Activated CD8-positive, alpha-beta memory T cell treated with anti-CD3 and anti-CD28 coated beads for 1 hour (primary cell): ENCODE measurements at places on chromosomes 7 and 10.

GRCh38 chr10:12056748-12057147 is 12.0 kb upstream of the DHTKD1 start:
- DNase-seq: no peak

GRCh38 chr10:10872035-10872673 is 145.5 kb upstream of the CELF2 start:
- no peak for DNase-seq

- DNase-seq: no peak
These were observed 15.4 kb downstream of the SH2B2 start for GRCh38 chr7:102302025-102302424.

DNA sequence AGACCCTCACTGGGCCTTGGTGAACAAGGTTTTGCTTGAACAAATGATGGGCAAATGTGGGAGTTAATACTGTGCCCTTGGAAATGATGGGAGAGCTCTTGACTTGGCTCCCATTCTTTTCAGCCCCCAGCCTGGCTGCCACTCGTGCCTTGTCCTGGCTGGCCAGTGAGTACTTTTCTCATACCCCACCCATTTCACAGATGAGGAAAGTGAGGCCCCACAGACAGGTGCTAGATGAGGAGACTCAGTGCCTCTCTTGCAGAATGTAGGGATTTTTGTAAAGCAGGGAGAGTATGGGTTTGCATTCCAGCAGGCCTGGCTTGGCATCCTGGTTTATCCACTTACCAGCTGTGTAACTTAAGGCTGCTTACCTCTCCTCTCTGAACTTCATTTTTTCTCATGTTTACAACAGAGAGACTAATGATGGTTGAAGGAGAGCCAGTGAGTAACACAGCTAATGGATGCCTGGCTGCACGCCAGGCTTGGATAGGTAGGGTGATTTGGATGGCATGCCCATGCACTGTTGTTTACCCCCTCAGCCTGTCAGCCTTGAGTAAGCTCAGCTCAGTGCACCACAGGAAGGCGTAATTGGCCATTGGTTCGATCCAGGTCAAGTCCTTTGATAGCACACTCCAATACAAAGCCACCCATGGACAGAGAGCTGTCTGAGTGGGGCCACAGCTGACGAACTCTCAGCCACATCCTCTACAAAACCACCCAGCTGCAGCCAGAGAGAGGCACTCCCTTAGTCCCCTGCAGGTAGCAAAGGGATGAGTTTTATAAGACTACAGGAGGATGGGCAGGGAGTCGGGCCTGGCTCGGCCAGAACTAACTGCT is 436.8 kb downstream of the RPS24 start:
- DNase-seq: no peak

DNA sequence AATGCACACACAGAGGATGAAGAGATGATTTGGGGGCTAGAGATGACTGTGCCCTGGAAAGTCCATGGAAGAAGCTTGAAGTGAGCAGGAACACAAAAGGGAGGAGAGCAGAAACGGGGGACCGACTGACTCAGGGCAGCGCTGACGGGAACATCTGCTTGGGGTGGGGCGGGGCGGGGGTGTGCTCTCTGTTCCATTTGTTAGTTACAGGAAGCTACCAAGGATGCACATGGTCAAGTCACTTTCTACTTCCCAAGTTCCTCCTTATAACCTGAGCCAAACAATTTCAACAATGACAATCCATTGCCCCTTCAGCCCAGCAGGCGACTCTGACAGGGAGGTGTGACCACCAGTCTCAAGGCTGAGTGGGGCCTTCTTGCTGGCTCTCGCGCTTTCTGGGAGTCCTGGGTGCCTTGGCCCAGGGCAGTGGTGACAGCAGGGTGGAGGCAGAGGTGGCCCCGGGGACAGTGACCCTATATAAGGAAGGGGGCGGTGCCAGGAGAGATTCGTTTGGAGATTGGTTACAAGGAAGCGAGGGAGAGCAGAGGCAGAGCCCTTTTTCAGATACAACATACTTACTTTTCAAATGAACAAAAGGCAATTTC is 39.6 kb downstream of the CLEC2L start:
- DNase-seq: no peak

DNA sequence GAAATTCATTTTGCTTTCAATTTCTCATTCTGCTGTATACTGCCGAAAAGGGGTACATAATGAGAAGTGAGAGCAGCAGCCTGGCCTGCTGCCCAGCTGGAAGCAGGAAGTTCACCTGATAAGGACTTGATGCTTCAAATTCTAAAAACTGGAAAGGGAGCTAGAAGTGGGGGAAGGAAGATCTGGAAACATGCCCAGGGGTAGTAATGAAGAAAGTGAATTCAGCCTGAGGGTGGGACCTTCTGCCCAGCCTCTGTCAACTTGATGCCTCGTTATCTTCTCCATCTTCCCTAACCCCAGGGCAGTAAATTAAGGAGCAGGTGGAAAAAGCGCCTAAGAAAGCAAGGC is 69.4 kb downstream of the ARMH3 start:
- DNase-seq: no peak

DNA sequence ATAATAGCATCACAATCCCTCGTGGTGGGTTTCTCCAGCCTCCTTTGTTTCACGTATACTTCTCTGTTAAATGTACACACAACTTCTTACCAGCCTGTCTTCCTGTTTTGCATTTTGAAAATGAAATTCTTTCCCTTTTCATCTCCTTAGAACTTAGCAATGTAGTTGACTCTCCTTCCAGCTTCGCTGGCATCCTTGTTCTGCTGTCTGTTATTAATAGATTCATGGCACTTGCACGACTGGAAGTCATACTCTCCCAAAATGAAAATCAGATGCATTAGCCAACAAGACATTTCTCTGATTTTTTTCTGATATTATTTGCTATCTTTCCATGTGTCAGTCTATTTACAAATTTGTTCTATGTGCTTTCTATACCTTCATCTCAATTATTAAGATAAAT is 3.0 kb upstream of the CREB3L2 start:
- DNase-seq: no peak

DNA sequence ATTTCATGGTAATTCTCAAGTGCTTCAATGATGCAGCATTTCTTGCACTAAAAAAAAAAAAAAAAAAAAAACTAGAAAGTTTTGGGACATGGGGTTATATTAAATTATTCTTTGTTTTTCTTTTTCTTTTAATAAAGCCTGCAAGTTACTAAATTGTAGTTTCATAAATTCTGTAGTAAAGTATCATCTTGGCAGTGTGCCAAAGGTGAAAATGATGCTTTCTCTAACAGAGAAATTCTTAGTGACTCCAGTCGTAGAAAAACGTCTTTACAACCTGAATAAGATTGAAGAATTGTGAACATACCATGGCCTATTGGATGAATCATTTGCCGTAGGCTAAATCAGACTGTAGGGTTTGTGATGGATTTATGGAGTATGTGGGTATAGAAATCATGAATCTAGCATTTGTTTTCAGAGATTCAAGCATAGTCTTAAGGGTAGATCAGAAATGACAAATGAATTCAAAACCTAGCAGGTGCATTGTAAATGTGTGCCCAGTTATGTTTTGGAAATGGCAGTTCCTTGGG is 27.1 kb downstream of the RBM17 start:
- no peak for DNase-seq

GRCh38 chr10:73785721-73786511 is 510 bp downstream of the ZSWIM8 start:
- no peak for DNase-seq

- no peak for DNase-seq
These were observed 271.1 kb downstream of the ADARB2 start for GRCh38 chr10:1465993-1466764.

GRCh38 chr7:154848464-154848863 is 154.5 kb downstream of the PAXIP1 start:
- DNase-seq: no peak

GRCh38 chr7:46847126-46847525 is 734.8 kb downstream of the TNS3 start:
- DNase-seq: no peak

- DNase-seq: no peak
These were observed 156.4 kb downstream of the PRPF18 start for GRCh38 chr10:13743101-13743693.

- no peak for DNase-seq
These were observed 104.8 kb downstream of the PPP1R3C start for GRCh38 chr10:91528080-91528479.

GRCh38 chr7:28224675-28225074 is 44.1 kb upstream of the JAZF1 start:
- DNase-seq: no peak

DNA sequence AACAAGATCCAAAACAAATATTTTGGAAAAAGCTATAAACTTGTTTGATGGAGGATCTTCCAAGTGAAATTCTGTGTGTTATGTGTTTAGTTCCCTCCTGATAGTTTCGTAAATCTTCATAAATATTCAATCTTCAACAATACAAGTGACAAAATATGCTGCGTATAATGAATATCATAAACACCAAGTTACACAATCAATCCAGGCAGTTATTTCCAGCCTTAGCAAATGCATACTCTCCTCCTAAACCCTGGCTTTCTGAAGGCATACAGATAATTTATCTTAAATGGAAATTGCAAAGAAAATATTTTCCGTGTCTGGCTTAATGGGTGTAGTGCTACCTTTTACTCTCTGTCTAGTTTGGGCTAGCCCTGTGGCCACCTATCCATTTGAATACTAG is 864.9 kb upstream of the ZWINT start:
- no peak for DNase-seq

DNA sequence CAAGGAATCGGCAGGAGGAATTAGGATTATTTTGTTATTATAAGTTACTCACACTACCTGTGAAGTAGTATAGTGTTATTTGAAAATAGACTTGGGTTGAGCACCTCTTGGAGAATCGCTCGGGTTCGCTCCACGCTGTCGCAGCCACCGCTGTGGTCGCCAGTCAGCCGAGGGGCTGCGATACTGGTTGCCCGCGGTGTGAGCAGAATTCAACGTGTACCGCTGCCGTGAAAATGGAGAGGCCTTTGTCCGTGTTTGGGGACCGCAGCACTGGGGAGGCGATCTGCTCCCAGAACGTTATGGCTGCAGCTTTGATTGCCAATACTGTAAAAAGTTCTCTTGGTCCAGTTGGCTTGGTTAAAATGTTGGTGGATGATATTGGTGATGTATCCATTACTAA is 117.2 kb downstream of the C7orf25 start:
- DNase-seq: no peak

DNA sequence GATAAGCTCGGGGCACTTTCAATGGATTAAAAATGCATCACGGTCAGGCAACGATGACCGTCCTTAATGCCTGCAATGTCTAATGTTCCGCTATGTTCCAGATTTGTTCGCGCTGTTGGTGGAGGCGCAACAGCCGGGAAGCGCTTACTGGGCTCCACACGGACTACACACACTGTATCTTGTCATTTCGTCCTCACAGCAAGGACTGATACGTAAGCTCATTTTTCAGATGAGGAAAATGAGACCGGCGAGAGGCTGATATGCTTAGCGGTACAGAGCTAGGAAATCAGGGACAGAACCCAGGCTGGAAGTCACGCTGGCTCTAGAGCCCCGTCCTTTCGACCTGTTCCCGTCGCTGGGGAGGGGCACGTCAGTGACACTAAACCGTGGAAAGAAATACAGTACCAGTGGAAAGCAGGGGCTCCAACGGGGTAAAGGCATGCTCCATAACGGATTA is 670 bp downstream of the TPK1 start:
- no peak for DNase-seq

- DNase-seq: no peak
These were observed 1303.0 kb downstream of the GATA3 start for GRCh38 chr10:9357471-9357870.

DNA sequence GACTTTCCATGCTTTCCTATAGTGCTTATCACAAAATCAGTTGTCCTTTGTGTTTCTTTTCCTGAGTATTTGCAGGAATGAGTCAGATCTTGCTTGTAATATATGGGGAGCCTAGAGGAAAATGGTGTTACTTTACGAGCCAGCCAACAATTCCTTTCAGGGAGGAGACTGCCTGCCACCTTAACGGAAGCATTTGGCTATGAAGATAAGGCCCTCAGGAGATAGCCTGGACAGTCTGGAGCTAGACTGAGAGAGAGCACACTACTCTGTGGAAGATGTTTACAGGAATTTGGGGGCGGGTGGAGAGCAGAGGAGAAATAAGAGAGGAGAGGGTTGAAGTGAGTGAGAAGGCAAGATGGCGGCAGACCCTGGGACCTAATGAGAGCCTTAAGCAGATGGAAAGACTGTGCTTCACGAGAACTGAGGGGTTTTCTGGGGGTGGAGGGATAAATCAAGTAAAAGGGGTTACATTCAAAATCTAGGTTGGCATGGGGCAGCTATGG is 126.3 kb downstream of the SNX10 start:
- DNase-seq: no peak

DNA sequence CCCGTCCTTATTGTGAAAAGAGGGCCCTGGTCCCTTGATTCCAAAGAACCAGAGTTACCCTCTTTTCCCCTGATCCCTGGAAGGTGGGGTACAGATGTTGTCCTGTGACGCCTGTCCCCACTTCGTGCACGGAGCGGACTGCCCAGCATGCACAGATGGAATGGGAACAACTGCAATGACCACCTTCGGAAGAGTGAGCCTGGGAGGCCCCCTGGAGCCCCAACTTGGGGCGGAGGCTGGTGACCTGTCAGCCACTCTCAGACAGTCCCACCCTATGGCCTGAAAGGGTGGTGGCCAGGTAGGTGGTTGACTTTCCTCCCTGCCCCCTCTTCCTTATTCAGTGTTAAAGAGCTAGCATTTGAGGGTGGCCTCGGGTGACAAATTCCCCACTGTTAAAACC is 196.6 kb upstream of the GALNT17 start:
- DNase-seq: no peak

GRCh38 chr7:115869190-115869589 is 161.4 kb downstream of the TFEC start:
- DNase-seq: no peak

DNA sequence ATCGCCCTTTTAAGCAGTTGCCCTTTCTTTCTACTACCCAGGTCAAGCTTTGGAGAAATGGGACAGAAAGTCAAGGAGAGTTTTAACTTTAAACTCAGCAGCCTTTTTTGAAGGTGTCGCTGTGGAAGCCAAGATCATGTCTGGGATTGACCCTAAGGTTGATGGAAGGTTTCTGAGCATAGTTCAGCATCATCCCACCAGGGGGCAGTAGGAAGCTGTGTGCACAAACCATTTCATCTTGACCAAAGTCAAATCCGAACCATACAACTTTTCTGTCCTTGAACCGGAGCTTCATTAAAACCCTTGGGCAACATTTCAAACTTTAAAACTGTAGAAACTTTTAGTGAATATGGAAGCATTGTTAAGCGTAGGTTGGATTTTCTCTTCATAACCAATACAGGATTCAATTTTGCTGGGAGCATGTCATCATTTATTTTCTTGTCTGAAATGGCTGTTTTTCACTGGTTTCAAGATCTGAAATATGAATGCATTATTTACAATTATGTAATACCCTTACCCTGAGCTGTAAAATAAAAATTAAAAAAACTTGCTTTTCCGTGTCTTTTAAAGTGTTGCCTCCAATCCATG is 214.4 kb upstream of the KIAA1217 start:
- no peak for DNase-seq
